Effector CD4-positive, alpha-beta T cell (primary cell): ENCODE measurements at places on chromosomes 7 and 10.

DNA sequence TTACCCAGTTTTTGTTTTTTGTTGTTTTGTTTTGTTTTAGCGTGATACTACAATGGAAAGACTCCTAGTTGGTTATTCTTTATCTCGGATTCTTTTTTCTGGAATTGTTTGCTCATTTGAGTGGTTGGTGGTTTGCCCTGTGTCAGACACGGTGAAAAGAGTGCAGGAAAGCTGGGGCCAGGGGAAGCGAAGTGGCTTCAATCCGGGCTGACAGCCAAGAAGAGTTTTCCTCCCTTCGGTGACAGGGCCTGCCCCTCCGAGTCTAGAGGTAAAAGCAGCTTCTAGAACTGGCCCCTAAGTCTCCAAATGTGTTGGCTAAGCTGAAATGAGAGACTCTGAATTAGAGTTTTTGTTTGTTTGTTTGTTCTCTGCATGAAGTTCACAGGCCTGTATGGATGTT is 5.7 kb upstream of the AP5Z1 start:
- DNase-seq, result no peak

DNA sequence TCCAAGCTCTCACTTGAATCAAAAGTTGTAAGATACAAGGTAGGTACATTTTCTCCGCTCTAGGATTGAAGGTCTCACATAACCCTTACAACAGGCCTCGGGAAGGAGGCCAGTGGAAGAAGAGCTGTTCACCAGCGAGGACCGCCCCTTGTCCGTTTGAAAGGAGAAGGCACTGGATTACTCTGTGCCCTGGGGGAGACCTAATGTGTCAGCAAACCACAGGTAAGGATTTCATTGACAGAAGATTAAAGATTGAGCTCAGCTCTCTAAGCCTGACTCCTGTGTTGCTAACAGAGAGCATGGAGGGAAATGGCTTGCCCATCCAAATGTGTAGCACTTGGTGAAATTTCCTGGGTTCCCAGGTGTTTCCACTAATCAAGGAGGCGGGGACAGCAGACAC is 81.2 kb downstream of the SLC16A9 start:
- no peak for DNase-seq

DNA sequence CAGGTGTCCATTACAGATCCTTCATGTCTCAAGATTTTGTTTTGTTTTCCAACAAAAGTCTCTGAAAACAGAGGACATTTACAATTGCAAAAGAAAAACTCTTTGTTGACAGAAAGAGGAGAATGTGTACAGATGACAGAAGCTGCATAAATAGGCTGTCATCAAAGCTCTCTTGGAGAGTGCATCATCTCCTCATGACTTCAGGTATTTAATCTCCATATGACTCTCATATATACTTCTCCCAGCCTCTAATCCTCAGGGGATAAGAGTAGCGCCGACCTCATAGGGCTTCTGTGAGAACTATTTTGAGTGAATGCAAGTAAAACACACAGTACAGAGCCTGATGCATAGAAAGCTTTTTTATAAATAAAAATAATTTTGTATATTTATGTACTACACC is 48.1 kb upstream of the SEPTIN7 start:
- no peak for DNase-seq

- DNase-seq, result no peak
Measured at GRCh38 chr7:96685755-96686154, 23.9 kb downstream of the SEM1 start.

DNA sequence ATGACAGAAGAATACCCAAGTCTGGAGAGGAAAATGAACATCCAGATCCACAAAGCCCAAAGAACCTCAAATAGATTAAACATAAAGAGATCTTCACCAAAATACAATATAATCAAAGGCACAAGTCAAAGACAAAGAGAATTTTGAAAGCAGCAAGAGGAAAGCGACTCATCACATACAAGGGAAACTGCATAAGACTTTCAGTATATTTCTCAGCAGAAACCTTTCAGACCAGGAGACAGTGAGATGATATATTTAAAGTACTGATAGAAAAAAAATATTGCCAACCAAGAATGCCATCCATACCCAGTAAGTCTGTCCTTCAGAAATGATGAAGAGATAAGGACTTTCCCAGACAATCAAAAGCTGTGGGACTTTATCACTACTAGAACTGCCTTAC is 81.5 kb upstream of the GALNT17 start:
- no peak for DNase-seq

DNA sequence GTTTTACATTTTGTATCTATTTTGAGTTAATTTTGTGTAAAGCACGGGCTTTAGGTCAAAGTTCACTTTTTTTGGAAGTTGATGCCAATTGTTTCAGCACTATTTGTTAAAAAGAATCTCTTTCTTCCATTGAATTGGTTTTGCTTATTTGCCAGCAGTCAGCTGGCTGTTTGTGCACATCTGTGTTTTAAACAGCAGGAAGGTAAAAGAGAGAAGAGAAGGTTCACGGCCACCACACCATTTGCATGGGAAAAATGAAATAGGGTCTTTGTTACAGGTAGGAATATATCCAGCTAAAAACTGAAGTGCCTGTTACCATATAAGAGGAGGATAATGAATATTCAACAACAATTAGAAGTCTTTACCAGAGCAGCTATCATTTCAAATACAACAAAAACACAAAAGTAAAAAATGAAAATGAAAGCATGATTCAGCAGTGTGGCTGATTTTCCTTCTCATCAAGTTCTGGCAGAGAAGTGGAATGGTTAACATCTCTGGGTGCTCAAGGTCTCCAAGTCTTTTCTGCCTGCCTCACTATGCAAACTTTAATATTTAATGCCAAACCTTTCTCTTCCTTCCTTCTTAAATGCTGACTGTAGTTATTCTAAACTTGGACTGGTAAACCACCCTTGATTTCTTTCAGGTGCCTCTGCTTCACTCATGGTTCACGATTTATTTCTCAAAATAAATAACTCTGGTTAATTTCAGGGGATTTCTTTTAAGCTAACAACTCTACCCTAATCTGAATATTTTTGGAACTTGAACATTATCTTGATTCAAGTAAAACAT is 841.5 kb downstream of the GRM8 start:
- DNase-seq, result no peak

DNA sequence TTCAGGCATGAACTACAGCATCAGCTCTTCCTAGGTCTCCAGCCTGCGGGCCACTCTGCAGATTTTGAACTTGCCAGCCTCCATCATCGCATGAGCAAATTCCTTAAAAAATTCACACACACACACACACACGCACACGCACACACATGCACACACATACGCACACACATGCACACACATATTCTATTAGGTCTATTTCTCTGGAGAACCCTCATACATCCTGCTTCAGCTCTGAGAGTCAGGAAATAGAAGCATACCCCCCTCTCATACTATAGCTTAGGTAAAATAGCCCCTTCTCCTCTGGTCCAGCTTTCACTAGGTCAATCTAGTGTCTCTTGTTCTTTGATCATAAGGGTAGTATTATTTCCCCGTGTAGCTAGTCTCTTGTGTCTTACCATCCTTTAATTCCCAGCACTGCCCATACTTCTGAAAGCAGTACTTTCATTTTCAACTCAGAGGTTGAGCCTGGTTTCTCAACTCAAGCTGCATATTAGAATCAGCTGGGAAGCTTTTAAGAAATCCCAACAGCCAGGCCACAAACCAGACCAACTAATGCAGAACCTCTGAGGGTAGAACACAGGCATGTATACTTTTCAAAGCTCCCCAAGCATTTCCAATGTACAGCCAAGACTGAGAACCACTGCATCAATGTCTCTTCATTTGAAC is 30.9 kb upstream of the ITGB8 start:
- DNase-seq, result no peak

GRCh38 chr10:114749014-114749413 is 72.6 kb upstream of the FHIP2A start:
- no peak for DNase-seq

GRCh38 chr10:97154781-97155180 is 31.0 kb downstream of the SLIT1 start:
- DNase-seq, result no peak
